ENCODE measurements at places on chromosomes 5 and 9. TPM values are rescaled to one million over a fixed set of nuclear protein-coding genes. Genes with fewer than 3 reads are reported as not detected.

Gene PCDHB14
- total RNA-seq: 2.9 TPM

Gene ZDHHC21
- 9.3 TPM for total RNA-seq

Gene SLC35D2
- 19.2 TPM for total RNA-seq

Gene ANKRD31
- total RNA-seq: 0.03 TPM

GRCh38 chr9:125495172-125496119, 211.6 kb downstream of the MAPKAP1 start:
- peak; percentile 10 for DNase-seq

DNA sequence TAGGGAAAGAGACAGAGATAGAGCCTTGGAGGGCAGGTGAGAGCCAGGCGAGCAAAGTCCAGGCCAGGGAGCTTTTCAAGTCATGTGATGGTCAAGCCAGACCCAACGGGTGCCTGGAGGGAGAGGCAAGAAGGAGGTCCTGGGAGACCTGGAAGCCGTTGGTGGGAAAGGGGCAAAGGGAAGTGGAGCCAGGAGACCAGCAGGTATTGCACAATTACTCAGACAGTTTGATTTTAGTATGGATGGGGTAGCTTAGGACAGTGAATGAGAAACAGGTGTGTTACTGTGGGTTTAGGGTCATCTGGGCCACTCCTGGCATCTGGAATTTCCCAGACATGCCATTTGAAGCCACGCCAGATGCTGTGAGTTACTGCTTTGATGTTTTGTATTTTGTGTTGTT, 5.1 kb downstream of the SECISBP2 start:
- DNase-seq: no peak

DNA sequence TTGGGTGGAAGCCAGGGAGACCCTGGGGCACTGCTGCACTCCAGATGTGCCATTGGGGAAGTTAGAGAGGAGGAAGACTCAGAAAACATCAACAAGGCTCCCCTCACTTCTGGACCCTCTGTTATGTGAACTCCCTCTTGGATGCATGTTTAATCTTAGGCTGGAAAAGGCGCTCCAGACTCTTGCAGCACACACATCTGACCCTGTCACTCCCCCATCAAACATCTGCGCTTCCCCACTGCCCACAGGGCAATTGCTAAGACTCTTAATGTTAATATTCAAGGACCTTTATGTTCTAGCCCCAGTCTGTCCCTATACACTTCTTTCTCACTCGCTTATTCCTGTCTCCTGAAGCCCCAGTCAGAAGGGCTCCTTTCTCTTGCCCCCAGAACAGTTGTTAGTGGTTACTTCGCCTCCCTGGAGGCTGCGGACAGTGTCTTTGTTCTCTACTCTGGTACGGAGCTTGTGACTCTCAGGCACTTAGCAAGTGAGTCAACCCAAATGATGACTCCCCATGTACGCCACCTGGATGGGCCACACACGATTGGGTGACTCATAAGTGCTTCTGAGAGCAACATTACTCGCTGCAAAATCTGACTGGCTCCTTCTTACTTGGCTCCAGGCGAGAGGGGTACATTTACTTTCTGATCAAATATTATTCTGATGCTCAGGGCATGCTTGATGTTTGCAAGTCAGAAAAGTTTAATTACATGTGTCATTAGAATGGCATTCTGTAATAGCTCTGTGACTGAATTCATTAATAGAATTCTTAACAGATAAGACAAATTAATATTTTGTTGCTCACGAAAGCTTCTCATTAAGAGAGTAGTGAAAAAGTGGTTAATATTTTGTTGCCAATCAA, 193.6 kb downstream of the HSPA4 start:
- peak; percentile 88 for DNase-seq

- no peak for DNase-seq
Measured at GRCh38 chr5:105977163-105977562, 1693.6 kb downstream of the EFNA5 start.

- DNase-seq: peak; percentile 96
Measured at GRCh38 chr5:54743997-54744788, 226.6 kb downstream of the SNX18 start.

DNA sequence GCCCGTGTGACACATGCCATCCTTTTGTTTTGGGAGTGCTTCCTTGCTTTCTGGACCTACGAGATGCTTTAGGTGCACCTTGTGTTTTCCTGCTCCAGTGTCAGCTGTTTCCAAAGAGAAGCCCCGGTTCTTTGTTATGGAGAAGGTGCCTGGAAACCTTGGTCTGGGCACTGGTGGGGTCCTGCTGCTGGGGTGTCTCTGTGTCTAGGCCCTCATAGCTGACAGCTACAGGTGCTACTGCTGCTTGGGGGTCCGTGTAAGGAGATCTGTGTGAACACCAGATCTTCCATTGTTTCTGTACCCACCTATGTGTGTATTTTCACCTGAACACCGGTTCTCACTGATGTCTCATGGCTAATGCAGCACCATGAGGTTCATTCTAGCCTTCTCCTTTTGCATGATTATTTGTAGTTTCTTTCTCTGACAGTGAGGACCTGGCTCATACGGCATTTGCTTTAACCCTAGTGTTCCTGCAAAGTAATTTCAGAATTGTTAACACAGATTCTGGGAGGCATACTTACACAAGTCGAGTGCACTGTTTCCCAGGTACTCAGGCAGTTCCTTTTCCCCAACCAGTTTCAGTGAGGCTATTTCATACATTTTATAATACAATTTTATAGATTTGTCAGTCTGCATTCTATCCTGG, 13.2 kb upstream of the FAM120AOS start:
- DNase-seq: no peak

- DNase-seq: no peak
Measured at GRCh38 chr5:169154679-169155078, 146.3 kb downstream of the SLIT3 start.
